ENCODE measurements at places on chromosomes 3 and 15.
A peak's percentile ranks its signal among the peaks of the same experiment; 100 is the strongest.

DNA sequence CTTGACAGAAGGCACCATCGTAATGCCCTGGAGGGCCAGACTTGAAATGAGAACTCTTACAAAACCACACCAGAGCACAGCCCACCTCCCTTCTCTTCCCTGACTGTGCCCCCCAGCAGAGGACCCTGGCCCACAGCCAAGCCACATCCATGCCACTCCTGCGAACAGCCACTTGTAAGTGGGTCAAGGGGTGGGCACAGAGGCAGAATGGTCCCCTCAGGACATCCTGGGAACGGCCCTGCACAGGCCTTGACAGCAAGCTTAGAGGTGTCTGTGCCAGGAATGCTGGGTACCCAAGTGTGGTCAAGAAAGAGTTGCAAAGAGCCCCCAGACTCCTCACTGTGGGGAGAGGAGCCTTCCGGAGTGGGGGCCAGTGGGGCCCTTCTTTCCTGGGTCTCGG lies 33.3 kb downstream of the HCN4 start:
- no peak for DNase-seq

DNA sequence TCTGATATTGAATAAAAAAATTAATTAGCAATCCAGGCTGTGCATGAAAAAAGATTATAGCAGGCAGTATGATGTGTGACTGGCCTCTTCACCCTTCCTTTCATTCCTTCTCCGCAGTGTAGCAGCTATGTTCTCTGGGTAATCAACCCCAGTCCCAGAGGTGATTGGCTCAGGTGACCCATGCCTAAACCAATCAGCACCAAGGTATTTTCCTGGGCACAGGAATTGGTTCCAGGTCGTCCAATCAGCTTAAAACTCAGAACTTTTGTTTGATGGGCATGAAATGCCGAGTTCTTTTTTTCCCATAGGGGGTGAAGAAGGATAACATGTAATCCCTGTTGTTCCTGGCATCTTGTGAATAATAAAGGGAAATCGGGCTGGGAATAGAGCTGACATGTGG lies 5.8 kb upstream of the BNC1 start:
- no peak for DNase-seq

GRCh38 chr3:13432093-13432492 lies 12.0 kb upstream of the NUP210 start:
- no peak for DNase-seq

DNA sequence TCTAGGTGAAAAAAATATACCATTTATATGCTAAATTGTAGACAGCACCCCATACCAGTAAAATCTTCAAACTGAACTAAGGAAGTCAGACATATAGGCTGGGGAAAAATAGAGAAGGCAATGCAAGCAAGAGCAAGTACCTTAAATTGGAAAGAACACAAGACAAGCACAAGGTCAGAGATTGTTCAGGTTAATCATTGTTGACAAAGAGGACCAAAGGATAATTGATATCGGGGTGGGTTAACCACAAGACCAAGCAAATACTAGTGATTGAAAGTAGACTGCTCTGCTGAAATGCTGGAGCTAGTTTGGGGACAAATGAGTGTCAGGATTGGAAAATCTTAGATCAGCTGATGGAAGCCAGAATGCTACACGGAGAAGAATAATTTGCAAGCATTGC lies 499.8 kb downstream of the ROBO2 start:
- no peak for DNase-seq

- no peak for DNase-seq
Measured at GRCh38 chr3:17238023-17238422, 353.3 kb downstream of the PLCL2 start.

GRCh38 chr15:70652341-70652740 lies 111.0 kb downstream of the UACA start:
- DNase-seq: no peak

- DNase-seq: no peak
Measured at GRCh38 chr3:64270142-64270865, 45.0 kb upstream of the PRICKLE2 start.

- DNase-seq: no peak
Measured at GRCh38 chr3:75110741-75111140, 496.3 kb upstream of the CNTN3 start.

- no peak for DNase-seq
Measured at GRCh38 chr15:66498501-66499386, 1.2 kb upstream of the SNAPC5 start.

DNA sequence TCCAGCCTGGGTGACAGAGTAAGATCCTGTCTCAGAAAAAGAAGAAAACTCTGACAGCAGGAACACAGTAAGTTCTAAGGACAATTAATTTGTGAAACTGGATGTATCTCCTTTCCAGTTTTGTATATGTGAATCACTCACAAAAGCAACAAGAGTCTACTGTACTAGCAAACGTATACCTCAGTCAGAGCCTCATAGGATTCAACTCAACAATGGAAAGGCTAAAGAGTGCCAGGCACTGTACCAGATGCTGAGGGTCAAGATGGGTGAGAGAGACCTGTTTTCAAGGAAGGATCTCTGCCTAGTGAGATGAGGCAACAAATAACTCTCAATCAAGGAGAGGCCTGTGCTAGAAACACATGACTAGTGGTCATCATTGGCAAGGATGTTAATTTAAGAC lies 14.9 kb downstream of the TBL1XR1 start:
- no peak for DNase-seq

DNA sequence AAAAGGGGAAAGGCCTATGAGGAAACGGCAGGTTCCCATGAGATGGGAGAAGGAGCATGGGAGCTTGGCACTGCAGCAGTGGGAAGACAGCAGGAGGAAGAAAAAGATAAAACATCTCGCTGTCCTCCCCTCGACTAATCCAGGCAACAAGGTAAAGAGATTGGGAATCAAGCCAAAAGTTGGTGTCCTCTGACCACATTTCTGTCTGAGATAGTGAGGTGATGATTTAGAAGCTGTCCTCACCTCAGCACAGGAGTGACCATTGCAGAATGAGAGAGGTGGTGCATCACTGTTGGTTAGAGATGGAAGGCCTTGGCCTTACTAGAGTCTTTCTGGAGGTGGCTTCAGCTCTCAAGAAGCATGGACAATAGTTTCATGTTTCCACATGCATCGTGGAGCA lies 226.6 kb upstream of the CCDC54 start:
- DNase-seq: no peak

- no peak for DNase-seq
Measured at GRCh38 chr3:68802111-68802870, 130.1 kb downstream of the TAFA4 start.

DNA sequence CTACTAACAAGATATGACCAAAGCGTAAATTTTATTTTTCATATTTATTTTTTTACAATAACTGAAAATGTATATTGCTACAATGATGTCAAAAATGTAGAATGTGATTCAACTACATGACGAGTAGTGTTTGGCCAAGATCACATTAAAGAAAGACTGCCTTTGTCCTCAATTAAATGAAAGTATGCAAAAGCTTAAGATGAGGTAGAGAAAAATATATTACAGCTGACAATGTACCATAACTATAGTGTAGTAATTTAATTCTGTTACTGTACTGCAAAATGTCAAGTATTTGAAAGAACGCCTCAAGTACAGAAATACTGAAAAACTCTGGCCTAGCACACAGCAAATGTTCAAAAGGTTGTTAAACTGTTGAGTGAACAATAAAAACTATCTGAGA lies 9.7 kb downstream of the PRICKLE2 start:
- DNase-seq: no peak

DNA sequence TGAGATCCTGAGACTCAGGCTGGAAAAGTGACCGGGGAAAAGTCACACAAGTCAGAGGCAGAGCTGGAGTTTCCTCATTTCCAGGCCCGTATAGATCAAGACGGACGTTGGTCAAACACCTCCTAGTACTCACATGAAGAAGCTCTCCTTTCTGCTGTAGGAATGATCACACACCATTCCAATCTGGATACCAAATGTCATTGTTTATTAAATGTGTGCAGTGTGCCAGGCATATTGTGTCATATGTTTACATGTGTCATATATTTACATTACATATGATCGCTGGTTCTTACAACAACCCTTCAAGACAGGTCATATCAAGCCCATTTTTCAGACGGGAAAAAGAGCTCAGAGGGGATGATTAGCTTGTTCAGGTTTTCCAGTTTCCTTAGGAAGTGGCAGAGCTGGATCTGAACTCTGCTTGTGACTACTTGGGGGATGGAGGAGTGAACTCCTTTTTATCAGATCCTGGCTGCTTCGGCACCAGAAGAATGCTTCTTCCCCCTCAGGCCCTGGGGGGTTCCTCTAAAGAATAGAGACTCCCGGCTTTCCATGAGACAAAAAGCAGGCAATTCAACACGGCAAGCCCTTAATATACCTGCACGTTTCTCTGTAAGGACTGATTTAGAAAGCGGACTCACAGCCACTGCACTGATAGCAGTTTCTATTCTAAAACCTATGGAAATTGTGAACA lies 41.9 kb downstream of the FAM43A start:
- DNase-seq: no peak

DNA sequence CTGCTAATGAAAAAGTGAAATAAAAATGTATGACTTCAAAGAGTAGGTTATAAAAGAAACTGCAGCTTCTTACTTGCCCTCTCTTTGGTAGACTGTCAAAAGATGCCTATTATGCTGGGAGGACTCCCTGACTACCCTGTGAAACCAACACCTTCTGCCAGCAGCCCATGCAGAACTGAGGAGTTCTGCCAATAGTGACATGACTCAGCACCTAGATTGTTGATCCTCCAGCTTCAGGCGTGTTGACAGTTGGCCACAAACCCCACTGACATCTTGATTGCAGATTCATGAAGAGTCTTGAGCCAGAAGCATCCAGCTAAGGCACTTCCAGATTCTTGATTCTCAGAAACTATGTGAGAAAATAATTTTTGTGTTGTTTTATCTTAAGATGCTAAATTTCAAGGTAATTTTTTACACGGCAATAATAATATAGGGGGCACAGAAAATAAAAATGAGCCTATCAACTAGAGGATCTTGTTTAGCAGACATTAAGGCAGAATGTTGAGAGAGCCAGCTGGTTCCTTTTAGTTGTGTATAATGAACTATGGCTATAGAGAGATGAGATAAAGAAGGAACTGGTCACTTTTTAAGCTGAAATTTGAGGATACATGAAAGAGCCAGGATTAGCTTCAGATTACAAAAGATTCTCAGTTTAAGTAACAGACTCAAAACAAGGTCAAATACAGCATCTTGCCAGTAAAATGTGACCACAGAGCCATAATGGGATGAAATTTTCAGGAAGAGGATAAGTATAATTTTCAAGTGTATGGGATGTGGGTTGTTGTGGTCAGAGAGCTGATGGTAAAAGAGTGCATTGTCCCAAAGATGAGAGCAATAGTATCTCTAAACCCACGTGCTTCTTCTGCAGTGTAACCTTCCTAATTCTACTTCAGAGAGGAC lies 588.7 kb upstream of the CBLB start:
- DNase-seq: no peak

GRCh38 chr15:82539691-82540054 lies 584 bp downstream of the RPS17 start:
- DNase-seq: no peak

GRCh38 chr3:46293991-46294833 lies 52.0 kb downstream of the CCR3 start:
- DNase-seq: peak; percentile 68

- DNase-seq: no peak
Measured at GRCh38 chr15:89783111-89783860, 7.2 kb downstream of the MESP2 start.

GRCh38 chr15:40722934-40723333 lies 28.0 kb downstream of the RAD51 start:
- no peak for DNase-seq

DNA sequence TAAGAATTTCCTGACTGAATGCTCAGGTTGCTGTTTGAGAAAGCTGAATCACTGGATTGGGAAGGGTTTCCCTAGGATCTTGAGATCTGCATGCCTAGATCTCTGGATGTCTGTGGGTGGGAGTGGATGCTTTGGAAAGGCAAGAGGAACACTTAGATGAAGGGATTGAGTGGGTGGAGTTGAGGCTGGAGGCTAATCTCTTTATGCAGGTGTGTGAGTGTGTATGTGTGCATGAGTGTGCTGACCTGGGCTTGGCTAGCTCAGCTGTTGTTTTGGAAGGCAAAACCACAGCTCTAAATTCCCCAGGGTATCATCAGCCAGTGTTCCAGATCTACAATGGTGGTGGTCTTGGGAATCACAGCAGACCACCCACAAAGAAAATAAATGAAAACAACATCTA lies 60.5 kb downstream of the CLDN1 start:
- DNase-seq: no peak

- no peak for DNase-seq
Measured at GRCh38 chr3:149563114-149563513, 88.6 kb downstream of the TM4SF4 start.

- DNase-seq: no peak
Measured at GRCh38 chr3:6105187-6105586, 755.7 kb upstream of the GRM7 start.

DNA sequence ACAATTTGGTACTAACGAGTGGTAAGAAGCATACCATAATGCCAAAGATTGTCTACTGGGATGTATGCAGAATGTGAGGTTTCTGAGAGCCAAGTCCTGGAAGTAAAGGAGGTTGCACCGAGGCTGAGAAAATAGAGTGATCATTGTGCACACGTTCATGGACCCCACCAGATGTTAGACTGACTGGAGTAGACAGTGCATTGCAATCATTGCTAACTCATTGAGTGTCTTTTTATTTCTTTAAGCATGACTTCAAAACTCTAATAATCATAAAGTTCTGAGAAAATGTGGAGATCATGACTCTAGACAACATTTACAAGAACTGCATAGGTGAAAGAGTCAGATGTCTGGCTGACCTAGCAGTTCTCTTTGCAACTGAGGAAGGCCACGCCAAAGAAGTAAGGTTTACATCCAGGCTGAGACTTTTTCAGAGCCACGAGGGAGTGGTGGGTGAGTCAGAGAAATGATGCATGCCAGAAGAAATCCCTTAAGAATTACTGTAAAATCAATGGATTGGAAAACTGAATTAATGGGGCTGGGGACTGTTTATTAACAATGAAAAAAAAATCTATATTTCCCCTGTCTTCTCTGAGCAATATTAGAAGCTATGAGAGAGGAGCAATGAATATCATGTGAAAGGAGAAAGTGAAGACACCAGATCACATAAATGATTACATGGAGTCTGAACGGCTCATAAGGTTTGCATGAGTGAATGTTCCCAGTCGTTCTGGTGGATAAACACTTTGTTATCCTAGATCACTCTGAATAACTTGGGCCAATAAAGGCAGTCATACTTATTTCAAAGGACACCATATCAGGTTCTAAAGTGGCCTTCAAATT lies 76.0 kb upstream of the SLC25A26 start:
- DNase-seq: no peak

DNA sequence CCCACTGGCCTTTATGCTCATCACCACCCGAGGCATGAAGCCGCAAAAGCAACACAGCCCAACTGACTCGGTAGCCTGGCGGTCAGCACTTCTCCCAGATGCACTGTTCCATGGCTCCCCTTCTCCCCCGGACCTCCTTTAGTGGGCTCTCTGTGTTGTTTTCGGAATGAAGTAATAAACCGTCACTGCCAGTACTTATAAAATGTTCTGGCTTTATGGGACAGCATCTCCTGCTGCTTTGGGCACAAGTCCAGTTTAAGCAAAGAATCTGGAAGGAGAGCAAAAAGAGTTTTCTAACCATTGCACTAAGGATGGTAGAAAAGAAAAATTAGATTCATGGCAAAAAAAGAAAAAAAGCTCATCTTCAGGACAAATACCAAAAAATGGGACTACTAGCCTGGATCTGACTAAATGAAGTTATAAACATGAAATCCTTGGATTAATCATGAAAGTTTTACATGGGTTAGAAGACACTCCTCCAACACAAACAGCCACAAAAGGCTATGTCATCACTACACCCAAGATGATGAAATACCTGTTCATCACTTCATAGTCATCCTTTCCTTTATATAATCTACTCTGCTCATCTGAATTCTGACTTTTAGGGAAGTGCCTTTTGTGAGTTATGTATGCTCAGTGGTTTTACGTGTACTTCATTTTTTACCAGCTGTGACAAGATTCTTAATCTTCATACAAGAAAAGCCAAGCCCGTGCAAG lies 89.5 kb upstream of the UBE2E2 start:
- DNase-seq: no peak

Measured in activated T-helper 9 cell treated with anti-CD3 and anti-CD28 coated beads, Interleukin-2, amount 50 U/mL, for 16 hours (primary cell).